ENCODE measurements at places on chromosomes 7 and 10. TPM values are rescaled to one million over a fixed set of nuclear protein-coding genes. Genes with fewer than 3 reads are reported as not detected.

The GARIN1A gene
- total RNA-seq: 0.34 TPM

The CALCR gene
- total RNA-seq: not detected

The COL13A1 gene
- total RNA-seq: 0.23 TPM

The CDNF gene
- 1.1 TPM for total RNA-seq

The HTRA1 gene
- 64.4 TPM for total RNA-seq
